Ascending aorta (tissue), 2 donors: ENCODE measurements at places on chromosomes 1 and 21. TPM values are rescaled to one million over a fixed set of nuclear protein-coding genes. Genes with fewer than 3 reads are reported as not detected.

SPATA21 gene
- not detected for total RNA-seq

ATP1A4 gene
- total RNA-seq: not detected

DNA sequence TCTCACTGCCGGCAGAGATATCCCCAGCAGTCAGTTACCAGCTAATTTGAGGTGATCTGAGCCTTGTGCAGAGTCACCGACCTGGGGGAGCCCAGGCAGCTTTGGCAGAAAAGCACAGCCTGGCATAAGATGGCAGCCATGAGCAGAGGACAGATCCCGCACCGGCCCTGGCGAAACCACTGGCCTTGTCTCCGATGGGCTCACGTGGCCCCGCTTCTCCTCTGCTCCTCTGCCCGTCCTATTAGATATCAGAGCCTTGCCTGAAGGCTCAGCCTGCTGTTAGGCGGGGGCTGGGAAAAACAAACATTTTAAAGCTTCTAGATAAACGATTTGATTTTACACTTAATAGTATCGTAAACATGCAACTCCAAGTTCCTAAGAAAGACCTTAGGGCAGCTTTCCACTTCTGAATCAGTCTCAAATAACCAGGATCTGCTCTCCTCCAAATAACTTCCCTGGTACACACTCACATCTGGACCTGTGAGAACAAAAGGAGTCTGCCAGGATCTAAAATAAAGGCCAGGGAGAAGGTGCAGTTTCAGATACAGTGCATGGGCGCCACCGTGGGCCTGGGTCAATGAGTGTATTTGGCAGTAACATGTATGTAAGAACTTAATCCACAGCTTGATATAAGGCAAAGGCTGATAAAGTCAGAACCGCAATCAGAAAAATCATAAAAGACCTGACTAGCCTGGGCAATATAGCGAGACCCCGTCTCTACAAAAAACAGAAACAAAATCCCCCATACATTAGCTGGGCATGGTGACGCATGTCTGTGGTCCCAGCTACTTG is 10.0 kb downstream of the EDARADD start:
- no peaks in the 10 kb centered on the region for H3K4me1 ChIP-seq
- H3K4me3 ChIP-seq: no peak overlapping the region
- H3K27me3 ChIP-seq: no peaks in the 10 kb centered on the region
- peak; percentile 19 for DNase-seq
- H3K27ac ChIP-seq: no peak overlapping the region
- no peaks in the 10 kb centered on the region for H3K36me3 ChIP-seq

GRCh38 chr1:232123775-232124659 is 497.4 kb downstream of the DISC1 start:
- no peak for DNase-seq
- no peaks in the 10 kb centered on the region for H3K36me3 ChIP-seq
- H3K4me1 ChIP-seq: no peaks in the 10 kb centered on the region
- H3K27me3 ChIP-seq: no peaks in the 10 kb centered on the region
- no peak overlapping the region for H3K27ac ChIP-seq
- no peak overlapping the region for H3K4me3 ChIP-seq

GRCh38 chr1:1309251-1310108 is 1.1 kb downstream of the PUSL1 start:
- peak overlapping the region; percentile 99 for H3K4me3 ChIP-seq
- DNase-seq: no peak
- H3K36me3 ChIP-seq: peaks cover 38% of the 10 kb centered on the region

GRCh38 chr1:176696109-176696508 is 233.1 kb downstream of the PAPPA2 start:
- no peaks in the 10 kb centered on the region for H3K36me3 ChIP-seq
- H3K27me3 ChIP-seq: no peaks in the 10 kb centered on the region
- H3K4me3 ChIP-seq: no peak overlapping the region
- no peak overlapping the region for H3K27ac ChIP-seq
- no peaks in the 10 kb centered on the region for H3K4me1 ChIP-seq

DNA sequence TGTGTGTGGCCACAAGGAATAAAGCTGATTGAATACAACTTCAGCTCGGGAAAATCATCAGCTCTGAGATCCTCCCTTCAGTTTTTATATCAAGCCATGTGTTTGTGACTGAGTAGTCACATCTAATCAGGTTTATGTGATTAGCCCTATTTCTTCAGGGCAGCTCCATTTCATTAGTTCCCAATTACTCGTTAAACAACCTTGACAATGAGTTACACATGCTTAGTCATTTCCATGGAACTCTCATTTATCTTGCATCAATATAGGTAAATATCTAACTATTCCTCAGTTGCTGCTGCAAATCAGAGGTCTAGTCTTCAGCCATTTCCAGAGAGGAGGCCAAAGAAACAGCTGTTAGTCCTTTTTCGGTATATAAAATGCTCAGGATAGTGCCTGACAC is 16.3 kb downstream of the CRB1 start:
- no peaks in the 10 kb centered on the region for H3K4me1 ChIP-seq
- H3K4me3 ChIP-seq: no peak overlapping the region
- H3K27ac ChIP-seq: no peak overlapping the region
- no peaks in the 10 kb centered on the region for H3K27me3 ChIP-seq
- no peaks in the 10 kb centered on the region for H3K36me3 ChIP-seq

- no peaks in the 10 kb centered on the region for H3K36me3 ChIP-seq
- H3K4me1 ChIP-seq: no peaks in the 10 kb centered on the region
- DNase-seq: no peak
- H3K27ac ChIP-seq: no peak overlapping the region
Measured at GRCh38 chr1:10561955-10562354, 87.2 kb downstream of the PEX14 start.
